ENCODE measurements at places on chromosomes 6 and 20.

GRCh38 chr6:56540232-56541029 is 102.3 kb downstream of the DST start:
- DNase-seq: no peak

- no peak for DNase-seq
Observed at GRCh38 chr6:152296648-152297376, 340.4 kb downstream of the SYNE1 start.

GRCh38 chr6:136335736-136336363 is 46.2 kb upstream of the BCLAF1 start:
- DNase-seq: no peak

GRCh38 chr20:13322621-13323020 is 101.5 kb downstream of the ISM1 start:
- no peak for DNase-seq

DNA sequence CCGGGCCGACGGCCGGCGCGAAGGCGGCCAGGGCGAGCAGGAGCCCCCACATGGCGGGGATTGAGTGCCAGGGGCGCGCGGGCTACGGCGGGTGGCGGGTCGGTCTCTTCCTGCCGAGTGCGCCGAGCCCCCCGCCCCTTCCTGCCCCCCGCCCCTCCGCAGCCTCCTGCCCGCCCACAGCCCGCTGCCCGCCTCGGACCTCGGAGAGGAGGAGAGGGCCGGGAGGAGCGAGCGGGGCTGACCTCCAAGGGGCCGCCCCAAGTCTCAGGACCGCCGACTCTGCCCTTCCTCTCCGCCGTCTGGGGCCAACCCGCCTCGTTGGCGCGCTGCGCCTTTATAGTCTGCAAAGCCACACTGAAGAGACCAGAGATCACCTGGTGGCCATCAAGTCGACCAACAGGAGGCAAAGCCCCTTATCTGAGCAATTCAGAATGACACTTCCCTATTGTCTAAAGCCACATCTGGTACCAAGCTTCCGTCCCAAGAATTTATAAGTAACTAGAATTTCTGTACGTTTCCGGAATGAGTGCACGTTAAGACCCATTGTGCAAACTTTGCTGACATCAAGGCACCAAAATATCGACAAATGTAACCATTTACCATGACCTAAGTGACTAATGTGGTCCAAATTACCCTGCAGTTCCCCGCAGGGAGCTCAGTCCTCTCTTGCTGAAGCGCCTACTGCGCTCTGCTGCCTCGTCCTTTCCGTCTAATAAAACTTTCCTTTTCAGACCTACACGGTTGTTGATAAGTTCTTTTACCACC is at the start of gene CPXM1:
CPXM1 (minus strand) TSS at position 107 of the 765 bp plus-strand sequence; CDS start at position 52, 55 bp downstream.
- DNase-seq: no peak

DNA sequence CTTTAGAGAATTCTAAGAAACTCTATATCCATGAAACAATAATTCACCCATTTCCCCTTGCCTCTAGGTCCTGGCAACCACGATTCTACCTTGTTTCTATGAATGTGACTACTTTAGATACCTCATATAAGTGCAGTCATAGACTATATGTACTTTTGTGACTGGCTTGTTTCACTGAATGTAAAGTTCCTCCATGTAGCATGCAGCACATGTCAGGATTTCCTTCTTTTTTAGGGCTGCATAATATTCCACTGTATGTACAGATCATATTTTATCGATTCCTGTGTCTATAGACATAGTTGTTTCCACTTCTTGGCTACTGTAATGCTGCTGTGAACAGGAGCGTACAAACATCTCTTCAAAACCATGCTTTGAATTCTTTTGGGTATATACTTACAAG is 11.7 kb downstream of the EEF1E1 start:
- no peak for DNase-seq

GRCh38 chr6:65538644-65539043 is 168.4 kb downstream of the EYS start:
- no peak for DNase-seq

DNA sequence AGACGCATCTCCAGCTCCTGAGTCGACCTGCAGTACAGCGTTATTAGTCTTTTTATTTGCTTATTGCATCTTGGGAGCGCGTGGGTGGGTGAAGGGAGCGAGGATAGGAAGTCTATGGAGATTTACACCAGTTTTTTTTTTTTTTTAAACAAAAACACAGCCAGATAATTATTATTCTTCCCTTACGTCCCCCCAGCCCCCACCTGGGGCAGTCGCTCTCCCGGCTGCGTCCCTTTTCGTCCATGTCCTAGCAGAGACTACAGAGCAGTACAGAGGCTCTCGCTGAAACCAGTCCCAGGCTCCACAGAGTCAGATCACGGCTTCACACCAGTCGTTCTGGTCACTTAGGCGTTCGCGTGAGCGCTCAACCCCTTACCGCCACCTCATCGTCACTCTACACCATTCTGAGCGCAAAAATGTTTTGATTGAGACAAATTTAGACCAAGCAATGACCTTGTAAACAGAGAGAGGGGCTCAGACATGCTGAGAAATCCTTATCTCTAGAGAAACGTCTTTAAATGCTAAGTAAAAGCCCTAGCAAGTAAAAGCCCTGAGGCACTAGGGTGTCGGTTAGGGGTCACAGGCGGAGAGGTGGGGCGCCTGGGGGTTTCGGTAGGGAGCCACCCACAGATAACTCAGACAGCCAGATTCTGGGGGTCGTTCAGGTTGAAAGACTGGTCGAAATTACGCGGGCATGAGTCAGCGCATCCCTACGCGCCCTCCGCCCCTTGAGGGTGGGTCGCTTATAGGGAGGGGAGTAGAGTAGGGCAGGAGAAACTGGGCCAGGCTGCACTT is 975 bp upstream of the PPT2 start:
- no peak for DNase-seq

DNA sequence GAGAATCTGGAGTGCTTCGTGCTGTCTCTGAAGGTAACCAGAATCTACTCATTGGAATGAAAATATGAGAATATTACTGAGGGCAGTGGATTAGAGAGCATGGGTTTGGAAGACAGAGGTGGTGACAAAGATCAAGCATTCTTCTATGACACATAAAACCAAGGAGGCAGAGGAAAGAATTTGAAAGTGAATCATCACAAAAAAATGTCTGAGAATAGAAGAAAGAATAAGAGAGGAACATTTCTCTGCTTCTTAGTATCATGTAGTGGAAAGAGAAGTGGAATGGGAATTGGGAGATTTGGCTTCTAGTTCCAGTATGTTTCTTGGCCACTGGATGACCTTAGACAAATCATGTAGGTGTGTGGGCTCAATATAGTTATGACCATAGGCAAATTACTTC is 474.0 kb downstream of the TFAP2B start:
- DNase-seq: no peak

- DNase-seq: no peak
Observed at GRCh38 chr6:99933129-99933528, 60.9 kb downstream of the MCHR2 start.

DNA sequence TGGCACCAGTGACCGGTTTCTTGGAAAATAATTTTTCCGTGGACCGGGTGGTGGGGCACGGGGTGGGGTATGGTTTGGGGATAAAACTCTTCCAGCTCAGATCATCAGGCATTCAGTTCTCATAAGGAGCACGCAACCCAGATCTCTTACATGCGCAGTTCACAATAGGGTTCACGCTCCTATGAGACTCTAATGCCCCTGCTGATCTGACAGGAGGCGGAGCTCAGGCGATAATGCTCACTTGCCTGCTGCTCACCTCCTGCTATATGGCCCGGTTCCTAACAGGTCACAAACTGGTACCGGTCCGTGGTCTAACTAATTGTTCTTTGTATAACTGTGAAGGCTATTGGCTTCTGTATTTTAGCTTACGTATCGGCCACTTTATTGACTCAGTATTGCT is 51.7 kb downstream of the VSTM2L start:
- DNase-seq: no peak

DNA sequence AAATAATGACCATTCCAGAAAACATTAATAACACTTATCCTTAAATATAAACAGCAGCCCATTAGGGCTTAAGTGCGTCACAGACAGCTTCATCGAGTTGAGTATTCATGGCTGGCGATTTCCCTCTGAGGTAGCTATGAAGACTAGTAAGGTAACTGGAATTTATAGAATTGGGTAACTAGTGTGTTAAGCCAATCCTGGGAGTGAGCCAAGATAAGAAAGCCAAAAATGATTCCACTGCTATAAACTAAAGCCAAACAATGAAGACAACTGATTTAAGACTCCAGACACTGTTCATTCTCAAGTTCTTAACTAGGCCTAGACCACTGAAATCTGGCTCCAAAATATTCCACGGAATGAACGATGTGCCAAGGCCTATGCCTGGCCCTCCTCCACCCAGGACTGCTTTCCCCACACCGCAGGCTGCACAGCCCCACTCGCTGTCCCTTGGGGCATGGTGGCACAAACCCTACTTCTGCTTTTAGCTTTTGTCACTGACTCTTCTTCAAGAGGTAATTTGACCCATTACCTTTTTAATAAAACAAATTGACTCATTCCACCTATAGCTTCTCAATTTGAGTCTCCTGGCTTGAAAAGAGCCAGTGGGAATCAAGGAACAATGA is 66.0 kb downstream of the BLOC1S5 start:
- no peak for DNase-seq

All from smooth muscle cell of the brain vasculature (primary cell).